SW 1271 (cell line): ENCODE measurements at places on chromosomes 3 and 15.

- peak; percentile 39 for DNase-seq
These were observed 60.2 kb upstream of the ACP3 start for GRCh38 chr3:132256989-132257388.

- DNase-seq, result no peak
These were observed 7.2 kb upstream of the FAM174B start for GRCh38 chr15:92662762-92663161.

- no peak for DNase-seq
These were observed 21.7 kb downstream of the ZDHHC3 start for GRCh38 chr3:44954304-44954703.

DNA sequence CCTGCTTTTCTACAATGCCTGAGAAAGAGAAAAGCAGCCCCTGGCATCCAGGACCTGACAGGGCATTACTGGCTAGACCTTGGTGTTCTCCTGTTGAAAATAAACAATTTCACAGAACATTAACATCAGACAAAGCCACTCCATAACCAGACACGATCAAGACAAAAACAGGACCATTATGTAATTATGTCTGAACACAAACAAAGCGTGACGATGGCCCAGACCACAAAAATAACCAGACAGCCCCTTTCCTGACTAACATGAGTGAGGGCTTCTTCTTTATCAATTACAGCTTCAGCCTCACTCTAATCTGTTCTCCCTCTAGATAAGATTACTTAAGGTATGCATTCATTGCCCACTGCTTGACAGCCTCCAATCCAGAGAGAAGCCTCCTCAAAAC lies 172.7 kb upstream of the LMCD1 start:
- DNase-seq, result no peak

DNA sequence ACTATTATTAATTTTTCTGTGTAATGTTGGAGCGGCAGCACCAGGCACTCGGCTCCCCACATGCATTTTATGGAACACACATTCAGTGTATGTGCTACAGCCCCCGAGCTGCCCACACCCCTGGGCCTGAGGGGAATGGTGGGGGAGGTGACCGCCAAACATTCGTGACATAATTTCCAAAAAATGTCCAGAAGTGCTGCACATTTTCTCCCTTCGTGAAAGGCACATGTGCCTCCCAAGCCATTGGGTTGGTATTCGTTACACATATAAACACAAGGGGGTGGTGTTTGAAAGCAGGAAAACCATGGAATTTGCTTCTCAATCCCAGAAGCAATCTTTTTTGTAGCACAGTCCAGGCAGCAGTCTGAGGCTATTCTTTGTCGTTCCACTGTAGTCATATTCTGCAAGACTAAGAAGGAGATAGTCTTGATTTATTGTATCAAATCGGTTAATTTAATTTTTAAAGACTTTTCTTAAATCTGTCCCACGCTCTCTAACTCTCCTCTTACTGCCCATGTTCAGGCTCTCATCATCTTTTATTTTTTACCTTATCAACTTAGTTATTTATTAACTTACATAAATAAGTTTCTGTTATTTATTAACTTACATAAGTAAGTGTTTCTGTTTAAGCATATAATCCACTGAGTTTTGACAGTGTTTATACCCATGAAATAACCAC lies 39.2 kb upstream of the POLR2M start:
- DNase-seq, result no peak

GRCh38 chr3:103218793-103219192 lies 784.0 kb downstream of the ZPLD1 start:
- no peak for DNase-seq

DNA sequence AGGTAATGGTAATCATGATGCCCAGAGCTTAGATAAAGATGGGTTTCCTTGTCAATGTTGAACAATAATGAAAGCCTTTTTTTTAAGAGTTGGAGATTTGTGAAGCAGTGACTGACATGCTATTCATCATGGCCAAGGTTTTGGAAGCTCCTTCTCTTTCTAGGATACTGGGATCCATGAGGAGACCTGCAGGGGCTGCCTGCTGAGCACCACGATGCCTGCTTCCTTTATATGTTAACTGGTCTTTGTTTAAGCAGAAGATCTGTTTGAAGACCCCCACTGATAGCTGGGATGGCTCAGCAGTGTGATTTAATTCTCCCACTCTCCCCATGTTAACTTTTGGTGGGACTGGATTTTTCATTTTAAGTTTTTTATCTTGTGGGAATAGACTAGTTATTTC lies 15.8 kb downstream of the RBP1 start:
- no peak for DNase-seq

- peak; percentile 65 for DNase-seq
These were observed 366.8 kb upstream of the ZNF385D start for GRCh38 chr3:22117751-22118346.

GRCh38 chr15:89794627-89795241 lies 18.6 kb downstream of the MESP2 start:
- no peak for DNase-seq

- DNase-seq, result no peak
These were observed 38.6 kb upstream of the HACD2 start for GRCh38 chr3:123623346-123623880.

DNA sequence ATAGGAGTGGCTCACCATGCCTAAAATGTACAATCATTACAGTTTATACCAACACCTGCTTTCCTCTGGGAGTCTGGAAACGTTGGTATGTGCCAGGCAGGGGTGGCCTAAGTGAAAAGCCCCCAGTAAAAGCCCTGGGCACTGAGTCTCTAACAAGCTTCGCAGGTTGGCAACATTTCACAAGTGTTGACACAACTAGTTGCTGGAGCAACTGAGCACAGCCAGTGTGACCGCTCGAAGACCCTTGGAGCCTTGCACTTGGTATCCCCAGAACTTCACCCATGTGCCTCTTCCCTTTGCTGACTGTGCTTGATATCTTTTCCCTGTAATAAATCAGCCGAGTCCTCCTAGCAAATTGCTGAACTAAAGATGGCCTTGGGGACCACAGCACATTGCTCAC lies 2.7 kb downstream of the RIOX2 start:
- no peak for DNase-seq
